ENCODE measurements at places on chromosomes 1 and 21.

GRCh38 chr21:35340273-35340672 is 291.2 kb upstream of the RUNX1 start:
- no peak for DNase-seq

DNA sequence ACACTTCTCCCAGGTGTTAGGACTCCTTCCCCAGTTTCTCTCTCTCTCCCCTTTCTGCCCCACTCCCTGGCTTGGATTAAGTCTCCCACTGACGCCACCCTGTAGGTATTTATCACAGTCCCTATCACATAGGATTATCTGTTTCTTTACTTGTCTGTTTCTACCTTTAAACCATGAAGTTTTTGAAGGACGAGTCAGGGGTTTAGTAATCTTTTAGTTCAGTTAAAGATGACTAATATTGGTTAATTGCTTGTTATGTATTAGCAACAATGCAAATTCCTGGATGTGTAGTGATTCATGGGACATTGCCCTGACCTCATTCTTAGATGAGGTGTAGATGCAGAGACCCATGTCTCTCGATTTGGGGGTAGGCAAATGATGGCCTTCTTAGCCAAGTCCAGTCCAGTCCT is 6.4 kb downstream of the LAMC1 start:
- no peak for DNase-seq

DNA sequence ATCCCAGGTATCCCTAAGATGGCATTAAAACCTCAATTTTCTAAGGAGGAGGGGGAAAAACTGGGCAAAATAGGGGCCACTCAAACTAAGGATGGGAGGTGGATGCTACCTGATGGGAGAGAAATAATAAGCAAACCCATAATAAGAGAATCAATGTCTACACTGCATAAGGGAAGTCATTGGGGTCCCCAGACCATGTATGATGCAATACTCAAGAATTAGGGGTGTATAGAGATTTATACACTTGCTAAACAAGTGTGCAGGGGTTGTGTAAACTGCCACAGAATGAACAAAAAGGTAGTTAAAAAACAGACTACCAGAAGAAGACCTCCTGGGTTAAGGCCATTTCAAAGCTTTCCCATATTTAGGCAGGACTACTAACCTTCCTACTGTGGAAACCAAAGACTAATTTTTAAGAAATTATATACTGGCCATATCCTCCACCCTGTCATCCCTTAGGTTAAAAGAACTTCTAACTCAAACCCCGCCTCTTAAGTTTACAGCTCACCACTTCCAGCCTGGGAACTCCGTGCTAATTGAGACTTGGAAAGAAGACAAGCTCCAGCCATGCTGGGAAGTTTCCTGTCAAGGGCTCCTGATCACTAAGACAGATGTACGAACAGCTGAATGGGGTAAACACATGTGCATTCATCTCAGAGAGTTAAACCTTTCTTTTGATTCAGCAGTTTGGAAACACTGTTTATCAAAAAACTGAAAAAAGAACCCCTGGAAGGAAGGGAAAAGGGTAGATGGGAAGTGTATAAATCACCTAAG is 64.4 kb upstream of the TLR5 start:
- no peak for DNase-seq

- DNase-seq, result no peak
Measured at GRCh38 chr1:244674446-244674845, 21.5 kb downstream of the DESI2 start.

DNA sequence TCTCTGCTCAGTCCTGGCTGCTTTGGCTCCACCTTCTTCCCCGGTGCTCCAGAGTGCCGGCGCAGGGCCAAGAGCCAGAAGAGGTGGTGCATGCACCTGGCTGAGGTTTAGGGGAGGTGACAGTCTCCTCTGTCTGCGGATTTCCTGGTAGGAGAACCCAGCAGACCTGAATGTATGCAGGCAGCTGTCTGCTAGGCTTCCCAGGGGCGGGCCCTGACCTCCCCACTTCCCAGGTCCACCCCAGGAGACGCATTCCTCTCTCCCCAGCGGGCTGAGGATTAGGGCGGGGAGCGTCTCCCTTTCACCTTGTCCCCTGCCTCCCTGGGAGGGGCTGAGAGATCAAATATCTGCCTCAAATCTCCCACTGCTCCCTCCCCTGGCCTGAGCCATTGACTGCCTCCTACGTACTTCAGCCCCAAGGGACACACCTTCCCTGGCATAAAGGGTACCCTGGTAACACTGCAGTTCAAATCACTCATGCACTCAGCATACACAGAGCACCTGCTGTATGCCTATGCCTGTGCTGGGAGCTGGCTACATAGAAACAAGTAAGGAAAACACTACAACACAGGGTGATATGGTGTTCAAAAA is 27.5 kb downstream of the DMBX1 start:
- no peak for DNase-seq

DNA sequence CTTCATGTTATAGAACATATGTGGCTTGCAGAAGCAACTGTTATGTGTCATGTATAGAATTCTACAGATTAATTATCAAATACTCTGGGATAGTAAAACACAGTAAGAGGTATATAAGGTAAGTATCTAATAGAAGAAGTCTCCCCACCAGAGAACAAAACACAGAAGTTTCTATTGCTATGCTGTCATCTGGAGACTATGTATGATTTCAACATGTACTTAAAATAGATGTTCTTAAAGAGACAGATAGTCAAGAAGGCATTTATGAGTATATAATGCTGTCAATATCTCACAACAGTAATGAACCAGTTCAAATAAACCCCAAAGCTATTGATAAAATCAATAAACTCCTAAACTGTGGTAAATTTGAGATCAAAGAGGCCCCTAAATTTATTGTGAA is 8.1 kb upstream of the ADCY10 start:
- DNase-seq, result no peak

DNA sequence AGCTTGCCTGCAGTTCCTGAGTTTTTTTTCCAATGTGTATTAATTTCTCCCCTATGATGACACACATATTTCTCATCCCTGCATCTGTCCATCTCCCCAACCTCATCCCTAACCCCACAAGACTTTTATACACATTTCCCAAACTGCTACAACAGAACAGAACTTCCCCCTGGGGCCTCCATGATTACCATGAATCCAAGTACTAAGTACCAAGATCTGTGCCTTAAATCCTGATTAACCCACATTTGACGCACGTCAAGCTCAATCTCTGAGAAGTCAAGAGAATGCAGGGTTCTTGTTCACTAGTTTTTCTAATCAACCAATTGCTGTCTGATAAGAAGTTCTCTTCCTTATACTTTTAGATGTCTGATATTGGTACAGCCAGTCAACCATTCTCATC is 9.7 kb downstream of the HMGN1 start:
- DNase-seq, result no peak

DNA sequence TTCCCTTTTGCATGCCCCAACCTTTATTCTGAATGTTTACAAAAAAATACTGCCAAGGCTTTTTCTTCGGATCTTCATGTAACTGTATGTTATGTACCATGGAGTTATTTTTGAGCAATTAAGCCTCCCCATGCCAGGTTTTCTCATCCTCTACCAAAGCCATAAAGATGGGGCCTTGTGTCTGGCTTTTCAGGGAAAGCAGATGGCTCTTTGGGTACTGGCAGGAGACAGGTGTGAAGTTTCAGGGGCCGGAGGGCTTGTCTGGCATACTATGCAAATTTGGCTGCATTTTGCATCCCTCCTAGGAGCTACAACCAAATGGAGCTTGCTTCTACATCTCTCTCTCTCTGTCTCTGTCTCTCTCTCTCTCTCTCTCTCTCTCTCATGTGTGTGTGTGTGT is 28.1 kb upstream of the PLXNA2 start:
- DNase-seq, result no peak

DNA sequence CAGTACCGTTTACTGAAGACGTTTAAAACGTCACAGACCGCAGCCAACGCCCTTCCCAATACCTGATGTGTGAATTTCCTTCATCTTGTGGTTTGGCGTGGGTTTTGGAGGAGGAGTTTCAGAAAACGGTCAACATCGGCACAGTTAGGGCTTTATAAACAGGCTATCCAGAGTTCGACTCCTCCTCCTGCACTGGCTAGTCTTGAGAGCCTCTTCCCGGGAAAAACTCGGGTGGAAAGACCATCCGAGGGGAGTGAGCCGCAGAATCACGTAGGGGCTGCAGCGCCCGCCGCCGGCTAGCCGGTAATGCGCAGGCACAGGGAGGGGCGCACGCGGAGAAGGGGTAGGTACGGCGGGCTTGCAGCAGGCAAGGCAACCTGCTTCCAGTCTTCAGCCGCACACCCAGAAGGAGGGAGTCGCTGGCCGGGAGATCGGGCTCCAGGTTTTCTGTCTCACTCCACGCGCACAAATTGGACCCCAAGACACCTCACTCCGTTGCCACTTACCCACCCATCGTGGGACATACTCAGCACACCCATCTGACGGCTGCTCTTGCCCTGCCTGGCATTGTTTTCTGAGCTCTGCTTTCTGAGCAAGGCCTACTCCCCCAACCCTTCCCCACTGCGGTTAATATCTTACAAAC is 25.4 kb downstream of the SLC19A2 start:
- DNase-seq, result peak; percentile 5

- DNase-seq, result no peak
Measured at GRCh38 chr1:232037774-232038388, 411.3 kb downstream of the DISC1 start.

GRCh38 chr21:30468900-30469714 is 11.1 kb downstream of the KRTAP19-1 start:
- DNase-seq, result no peak

- DNase-seq, result no peak
Measured at GRCh38 chr1:205547936-205548827, 43.7 kb downstream of the CDK18 start.

DNA sequence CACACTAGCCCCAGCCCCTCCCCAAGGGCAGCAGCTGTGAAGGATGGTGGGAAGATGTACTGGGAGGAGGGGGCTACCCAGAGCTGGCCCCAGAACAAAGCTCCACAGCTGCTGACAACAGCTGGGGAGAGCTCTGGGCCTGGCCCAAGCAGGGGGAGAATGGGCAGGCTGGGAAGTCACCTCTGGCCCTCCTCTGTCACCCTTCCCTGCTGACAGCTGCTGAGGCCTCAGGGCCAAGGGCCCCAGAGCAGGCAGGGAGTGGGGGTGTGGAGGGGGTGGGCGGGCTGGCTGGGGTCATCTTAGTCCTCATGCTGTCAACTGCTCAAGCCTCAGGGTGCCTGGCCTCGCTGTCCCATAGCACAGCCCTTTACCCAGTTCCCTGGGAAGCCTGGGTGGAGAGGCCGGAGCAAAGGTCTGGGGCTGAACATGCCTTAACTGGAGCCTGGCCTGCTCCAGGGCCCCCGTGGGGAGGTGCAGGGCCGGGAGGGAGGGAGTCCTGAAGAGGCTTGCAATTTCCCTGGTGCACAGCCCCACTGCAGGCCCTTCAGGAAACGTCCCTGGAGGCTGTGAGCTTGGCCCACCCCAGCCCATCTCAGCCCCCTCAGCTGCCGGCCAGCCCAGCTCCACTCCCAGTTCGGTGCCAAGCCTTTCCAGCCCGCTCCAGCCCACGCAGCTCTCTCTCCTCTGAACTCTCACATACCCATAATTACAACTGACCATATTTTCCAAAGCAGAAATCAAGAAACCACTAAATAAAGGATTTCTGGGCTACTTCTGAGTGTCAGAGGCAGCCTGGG is 25.7 kb downstream of the HSPG2 start:
- no peak for DNase-seq

- DNase-seq, result no peak
Measured at GRCh38 chr1:42014823-42015222, 96.1 kb upstream of the HIVEP3 start.

- no peak for DNase-seq
Measured at GRCh38 chr1:66628926-66629325, 95.0 kb downstream of the SGIP1 start.

GRCh38 chr1:33815061-33815460 is 48.8 kb upstream of the HMGB4 start:
- DNase-seq, result no peak

- DNase-seq, result no peak
Measured at GRCh38 chr1:59714219-59714618, 100.5 kb upstream of the HOOK1 start.

- no peak for DNase-seq
Measured at GRCh38 chr1:174413632-174414031, 34.1 kb upstream of the GPR52 start.

GRCh38 chr1:154603317-154603716 is 4.7 kb downstream of the ADAR start:
- no peak for DNase-seq

DNA sequence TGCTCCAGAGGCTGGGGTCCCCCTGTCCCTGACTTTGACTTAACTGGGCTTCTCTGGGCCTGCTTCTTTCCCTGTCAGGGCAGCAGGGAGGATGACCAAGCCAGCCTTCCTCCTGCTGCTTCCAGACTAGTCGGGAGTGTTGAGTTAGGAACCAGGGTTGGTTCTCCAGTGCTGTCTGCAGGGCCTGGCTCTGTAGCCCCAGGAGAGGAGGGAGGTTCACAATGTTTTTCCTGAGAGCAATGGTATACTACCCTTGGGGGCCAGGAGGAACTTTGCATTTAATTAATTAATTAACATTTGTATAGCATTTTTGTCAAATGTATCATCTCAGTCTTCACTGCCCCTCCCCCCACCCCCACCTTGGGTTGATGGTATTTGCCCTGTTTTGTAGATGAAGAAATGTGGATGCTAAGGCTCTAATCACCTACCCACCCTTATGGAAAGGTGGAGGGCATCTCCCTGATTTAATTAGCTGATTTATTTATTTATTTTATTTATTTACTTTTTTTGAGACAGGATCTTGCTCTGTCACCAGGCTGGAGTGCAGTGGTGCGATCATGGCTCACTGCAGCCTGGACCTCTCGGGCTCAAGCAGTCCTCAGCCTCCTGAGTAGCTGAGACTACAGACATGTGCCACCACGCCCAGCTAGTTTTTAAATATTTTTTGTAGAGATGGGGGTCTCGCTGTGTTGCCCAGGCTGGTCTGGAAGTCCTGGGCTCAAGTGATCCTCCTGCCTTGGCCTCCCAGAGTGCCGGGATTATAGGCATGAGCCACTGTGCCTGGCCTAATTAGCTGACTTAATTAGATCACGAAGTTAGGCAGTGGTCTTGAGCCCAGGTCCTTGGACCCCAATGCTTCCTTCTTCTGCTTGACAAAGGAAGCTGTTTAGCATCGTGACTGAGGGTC is 6.6 kb downstream of the H6PD start:
- no peak for DNase-seq

- DNase-seq, result no peak
Measured at GRCh38 chr21:26835027-26835713, 10.0 kb downstream of the ADAMTS1 start.

DNA sequence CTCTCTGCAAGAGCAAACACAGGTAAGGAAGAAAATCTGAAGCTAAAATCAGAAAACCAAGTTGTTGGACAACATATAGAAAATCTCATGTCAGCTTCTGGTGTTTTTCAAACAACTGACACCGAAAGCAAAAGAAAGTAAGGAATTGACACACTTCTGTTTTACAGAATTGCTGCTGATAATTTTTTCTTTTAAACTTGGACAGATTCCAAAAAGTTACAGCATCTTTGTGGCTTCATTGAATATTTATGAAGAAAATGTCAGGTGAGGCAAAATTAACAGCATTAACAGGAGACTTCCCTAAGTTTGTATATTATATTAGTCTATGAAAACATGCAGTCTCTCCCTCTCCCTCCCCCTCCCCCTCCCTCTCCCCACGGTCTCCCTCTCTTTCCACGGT is 14.9 kb upstream of the CTSS start:
- DNase-seq, result no peak

- no peak for DNase-seq
Measured at GRCh38 chr1:111846842-111847241, 91.1 kb downstream of the DDX20 start.
